Stromal cell of bone marrow (primary cell): ENCODE measurements at places on chromosomes 16 and 17.
A peak's percentile ranks its signal among the peaks of the same experiment; 100 is the strongest.

DNA sequence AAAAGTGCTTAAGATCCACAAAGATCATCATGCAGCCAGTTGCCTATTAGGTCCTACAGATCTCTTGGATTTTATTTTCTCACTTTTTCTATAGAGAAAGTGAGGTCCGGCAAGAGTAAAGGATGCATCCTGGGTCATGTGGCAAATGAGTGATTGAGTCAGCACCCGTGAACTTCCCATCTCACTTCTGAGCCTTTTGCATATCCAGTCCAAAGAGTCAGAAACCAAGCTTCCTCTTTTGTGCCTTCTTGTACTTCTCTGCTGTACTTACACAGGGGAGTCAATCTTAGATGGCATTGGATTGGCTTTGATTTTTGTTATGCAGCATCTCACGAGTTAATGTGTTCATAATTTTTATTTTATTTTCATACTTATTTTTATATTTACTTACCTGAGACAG lies 114.2 kb upstream of the IRX5 start:
- no peak for DNase-seq

GRCh38 chr16:85386467-85387170 lies 226.5 kb upstream of the GSE1 start:
- no peak for DNase-seq

- no peak for DNase-seq
Observed at GRCh38 chr17:5800131-5800530, 215.8 kb upstream of the NLRP1 start.

DNA sequence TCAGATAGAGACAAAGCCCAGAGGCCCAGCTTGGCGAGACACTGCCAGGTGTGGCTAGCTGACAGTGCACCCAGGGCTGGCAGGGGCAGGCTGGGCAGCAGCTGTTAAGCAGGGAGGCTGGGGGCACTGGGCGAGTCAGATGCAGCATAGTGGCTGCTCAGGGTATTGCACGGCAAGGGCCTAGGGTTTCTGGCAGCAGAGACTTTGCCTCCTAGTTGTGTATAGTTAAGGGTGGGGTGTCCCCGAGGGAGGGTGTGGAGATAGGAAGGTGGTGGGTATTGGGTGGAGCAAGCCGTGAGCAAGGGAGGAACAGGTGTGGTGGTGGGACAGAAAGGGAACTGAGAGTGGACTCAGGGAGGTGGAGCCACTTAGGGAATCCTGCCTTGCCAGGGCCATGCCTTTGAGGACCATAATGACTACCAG lies 66.0 kb downstream of the SMPD3 start:
- no peak for DNase-seq

DNA sequence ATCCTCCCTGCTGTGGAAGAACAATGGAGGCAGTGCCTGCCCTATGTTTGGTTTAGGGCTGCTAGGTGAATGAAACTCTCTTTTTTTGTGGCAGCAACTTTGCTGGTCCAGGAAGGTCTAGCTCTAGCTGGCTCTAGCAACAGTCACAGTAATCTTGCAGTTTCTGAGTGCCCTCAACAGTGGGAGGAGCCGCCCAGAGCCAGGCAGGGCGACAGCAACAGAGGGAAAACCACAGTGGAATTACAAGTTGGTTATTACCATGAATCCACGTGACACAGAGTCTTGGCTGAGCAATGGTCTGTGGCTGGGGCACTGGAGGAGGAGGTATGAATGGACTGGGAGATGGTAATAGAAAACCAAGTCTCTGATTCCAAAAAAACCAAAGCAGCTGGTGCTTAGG lies 10.3 kb downstream of the HSPB9 start:
- peak; percentile 79 for DNase-seq

- no peak for DNase-seq
Observed at GRCh38 chr17:67435786-67436185, 58.7 kb downstream of the PITPNC1 start.

DNA sequence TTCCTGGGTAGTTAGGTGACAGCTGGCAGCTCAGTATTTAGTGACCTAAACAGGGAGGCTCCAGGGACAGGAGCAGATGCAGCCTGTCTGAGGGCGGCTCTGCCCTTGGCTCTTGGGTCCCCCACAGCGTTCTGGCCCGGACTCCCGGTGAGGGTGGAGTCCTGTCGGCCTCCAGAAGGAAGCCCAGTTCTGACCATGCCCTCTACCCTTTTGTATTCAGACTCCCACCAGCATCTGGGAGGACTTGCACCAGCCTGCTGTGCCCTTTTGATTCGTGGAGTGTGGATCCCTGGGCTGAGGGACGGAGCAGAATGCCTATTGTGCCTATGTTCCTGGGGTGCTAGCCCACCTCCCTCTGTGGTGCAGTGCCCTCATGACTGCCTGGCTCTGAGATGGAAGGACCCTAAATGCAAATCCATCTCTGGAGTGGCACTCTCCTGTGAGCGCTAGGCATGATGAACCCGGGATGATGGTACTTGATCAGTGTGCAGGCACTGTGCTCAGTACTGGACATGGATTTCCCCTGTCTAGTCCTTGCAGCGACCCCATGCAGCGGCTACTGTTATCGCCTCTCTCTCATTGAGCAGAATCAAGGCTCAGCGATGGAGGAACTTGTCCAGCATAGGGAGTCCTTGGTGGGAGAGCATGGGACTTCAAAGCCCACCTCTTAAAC lies 123.1 kb downstream of the SNX29 start:
- no peak for DNase-seq

GRCh38 chr17:34725725-34726124 lies 146.3 kb downstream of the TMEM132E start:
- DNase-seq, result no peak

- DNase-seq, result no peak
Observed at GRCh38 chr16:3187798-3188674, at the start of gene OR1F1. Gene OR1F1, plus strand, starts transcription at chr16:3188204.

DNA sequence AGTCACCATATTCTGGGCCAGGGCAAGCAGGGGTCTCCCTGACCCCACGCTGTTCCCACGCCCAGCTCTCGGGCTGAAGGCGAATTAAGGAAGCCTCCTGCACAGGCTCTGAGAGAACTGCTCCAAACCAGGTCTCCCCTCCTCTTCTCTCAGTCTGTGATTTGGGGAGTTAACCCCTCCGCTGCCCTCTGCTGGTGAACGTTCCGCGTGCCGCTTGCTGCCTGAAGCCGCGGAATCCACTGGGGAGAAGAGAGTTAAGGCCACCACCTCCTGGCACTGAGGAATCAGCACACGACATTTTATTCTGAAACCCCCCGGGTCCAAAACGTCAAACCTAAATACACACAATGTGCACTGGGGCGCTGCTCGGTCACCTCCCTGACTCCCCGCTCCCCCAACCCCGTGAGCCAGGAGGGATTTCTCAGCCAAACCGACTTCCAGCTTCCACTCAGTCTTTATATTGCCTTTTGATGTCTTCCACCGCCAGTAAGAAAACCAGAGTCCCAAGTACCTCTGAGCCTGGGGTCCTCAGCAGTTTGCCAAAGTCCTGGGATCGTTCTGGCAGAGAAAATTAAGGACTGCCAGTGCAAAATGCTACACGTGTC lies 54.4 kb upstream of the RCVRN start:
- DNase-seq, result no peak

DNA sequence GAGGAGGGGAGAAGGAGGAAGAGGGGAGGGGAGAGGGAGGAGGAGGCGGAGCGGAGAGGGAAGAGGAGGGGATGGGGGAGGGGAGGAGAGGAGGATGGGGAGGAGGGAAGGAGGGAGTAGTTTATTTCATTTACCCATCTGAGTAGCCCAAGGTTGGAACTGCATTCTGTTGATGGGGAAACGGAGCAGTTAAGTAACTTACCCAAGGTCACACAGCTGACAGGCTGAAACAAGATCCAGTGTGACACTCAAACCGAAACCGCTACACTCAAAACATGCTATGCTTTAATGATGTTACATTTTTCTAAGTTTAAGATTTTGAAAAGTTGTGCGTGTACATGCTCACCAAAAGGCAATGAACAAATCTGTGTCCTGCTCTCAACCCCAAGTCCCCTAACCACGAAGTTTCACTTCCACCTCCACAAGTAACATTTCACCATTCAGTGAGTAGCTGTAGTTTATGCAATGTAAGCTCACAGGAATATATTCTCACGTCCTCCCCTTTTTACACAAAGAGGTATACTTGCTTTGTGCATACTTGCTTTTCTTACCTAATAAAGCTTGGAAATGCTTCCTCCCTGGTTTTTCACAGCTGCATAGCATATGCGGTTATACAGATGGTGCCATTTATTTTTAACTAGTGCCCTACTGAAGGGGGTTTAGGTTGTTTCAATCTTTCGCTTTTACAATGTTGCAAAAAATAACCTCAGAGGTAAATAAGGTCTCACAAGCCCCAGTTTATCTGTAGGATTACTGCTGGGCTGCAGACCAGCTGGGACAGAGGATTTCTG lies 275.3 kb downstream of the PARN start:
- no peak for DNase-seq

DNA sequence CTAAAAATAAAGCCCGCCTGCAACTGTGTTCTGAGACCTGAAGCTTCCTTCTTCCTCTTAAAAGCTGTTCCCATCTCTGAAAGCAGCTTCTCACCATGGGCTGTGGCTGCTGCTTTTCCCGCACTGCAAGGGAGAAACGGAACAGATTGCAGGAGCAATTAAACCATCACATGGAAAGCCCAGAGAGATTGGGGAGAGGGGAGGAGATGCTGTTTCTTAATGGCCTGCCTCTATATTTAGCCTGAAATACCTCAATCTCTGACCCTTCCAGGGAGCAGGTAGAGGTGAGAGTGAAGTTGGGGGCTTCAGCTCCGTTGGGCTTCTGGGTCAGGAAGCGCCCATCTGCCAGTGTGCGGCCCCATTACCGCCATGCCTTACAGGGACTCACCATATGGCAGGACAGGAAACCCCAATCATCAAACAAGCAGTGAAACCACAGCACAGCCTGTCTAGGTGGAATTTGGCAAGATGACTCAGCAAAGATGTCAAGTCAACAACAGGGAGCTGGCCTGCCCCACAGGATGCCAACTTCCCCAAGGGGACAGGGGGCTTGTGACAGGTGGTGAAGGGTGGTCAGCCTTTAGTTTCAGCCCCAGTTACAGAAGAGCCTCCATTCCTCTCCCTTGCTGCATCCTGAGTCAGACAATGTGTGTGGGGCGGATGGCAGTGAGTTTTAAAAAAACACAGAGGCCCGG lies 286.6 kb upstream of the CCL2 start:
- no peak for DNase-seq

- DNase-seq, result peak; percentile 18
Observed at GRCh38 chr17:76791053-76791980, 53.4 kb downstream of the MFSD11 start.

DNA sequence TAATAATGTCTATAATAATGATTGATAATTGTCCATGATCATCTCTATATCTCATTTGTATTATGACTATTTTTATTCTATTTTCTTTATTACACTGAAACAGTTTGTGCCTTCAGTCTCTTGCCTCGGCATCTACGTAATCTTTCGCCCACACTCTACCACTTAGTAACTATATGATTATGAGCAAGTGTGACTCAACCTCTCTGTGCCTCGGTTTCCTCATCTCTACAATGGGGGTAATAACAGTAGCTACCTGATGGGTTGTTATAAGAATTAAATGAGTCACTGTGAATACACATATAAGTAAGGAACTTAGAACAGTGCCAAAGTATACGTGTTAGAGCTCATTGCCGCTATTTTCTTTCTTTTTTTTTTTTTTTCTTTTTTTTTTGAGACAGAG lies 3.7 kb upstream of the SLC16A11 start:
- DNase-seq, result no peak

DNA sequence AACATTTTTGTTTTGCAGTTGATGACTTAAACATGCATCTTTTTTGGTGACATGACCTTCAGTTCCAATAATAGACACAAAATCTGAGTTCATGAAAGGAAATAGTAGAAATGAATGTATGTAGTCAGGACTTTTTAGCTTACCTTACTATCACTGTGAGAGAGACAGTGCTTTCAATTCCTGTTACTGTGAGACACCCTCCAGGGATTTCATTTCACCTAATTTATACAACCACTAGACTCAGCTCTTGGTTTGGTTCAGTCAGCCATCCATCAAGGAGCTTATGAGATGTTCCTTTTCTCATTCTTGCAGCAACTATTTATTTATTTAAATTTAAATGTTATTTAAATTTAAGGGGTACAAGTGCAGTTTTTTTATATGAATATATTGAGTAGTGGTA lies 77.9 kb downstream of the MAP2K4 start:
- no peak for DNase-seq

DNA sequence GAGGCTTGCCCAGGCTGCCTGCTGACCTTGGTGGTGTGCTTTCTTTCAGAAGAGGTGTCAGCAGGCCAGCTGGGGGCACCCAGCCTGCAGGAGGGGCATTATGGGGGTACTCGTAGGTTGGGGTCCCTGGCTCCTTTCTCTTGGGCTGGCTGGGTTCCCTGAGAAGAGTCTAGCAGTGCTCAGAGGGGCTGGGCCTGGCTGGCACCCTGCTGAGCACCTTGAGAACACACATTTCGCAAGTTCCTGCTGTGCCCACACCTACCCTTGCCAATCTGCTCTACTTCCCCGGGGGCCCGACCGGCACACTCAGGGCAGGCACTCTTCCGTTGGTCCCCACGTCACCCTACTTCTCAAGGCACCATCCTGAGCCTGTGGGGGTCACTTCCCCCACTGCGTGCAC lies 5.1 kb downstream of the CEMP1 start:
- no peak for DNase-seq

GRCh38 chr17:40522250-40522960 lies 21.0 kb upstream of the TNS4 start:
- no peak for DNase-seq

DNA sequence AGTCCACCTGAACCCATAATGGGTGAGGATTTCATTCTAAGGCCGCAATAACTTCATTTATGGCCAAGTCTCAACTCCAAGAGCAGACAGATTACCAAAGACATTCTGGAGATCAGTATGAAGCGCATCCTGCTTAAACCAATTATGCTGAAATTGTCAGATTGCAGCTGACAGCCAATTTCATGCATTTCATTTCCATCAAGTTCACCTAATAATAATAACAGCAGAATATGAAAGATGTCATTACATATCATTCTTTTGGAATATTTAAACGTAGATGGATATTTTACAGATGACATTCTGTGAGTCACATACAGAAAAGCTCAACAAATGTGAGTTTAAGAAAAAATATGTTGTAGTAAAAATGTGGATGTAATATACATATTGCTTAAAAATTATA lies 54.9 kb upstream of the NACA2 start:
- DNase-seq, result no peak

- DNase-seq, result no peak
Observed at GRCh38 chr16:81553080-81553813, 108.6 kb downstream of the CMIP start.

GRCh38 chr17:74742153-74742515 lies 5.1 kb downstream of the RAB37 start:
- DNase-seq, result no peak

- DNase-seq, result no peak
Observed at GRCh38 chr16:83113317-83113716, 486.5 kb downstream of the CDH13 start.
